ENCODE measurements at places on chromosomes 6 and 20.

DNA sequence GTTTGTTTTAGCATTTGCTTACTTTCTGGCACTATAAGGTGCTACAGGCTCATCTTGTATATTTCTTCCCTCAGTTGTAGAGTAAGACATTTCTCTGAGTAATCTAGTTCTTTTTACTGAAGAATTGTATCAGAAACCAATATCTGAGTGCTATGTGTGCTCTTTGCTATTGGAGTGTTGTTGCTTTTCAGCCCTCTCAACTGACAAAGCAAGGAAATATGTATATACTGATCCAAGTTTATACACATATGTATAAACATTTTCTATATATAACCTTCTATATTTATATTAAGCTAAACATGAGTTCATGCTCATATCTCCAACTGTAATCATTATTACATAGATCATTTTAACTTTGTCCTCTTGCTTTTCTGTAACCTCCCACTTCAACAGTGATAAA is 405.7 kb downstream of the RFPL4B start:
- no peak overlapping the region for H3K27ac ChIP-seq
- no peak for DNase-seq
- no peaks in the 10 kb centered on the region for H3K27me3 ChIP-seq
- no peaks in the 10 kb centered on the region for H3K4me1 ChIP-seq

DNA sequence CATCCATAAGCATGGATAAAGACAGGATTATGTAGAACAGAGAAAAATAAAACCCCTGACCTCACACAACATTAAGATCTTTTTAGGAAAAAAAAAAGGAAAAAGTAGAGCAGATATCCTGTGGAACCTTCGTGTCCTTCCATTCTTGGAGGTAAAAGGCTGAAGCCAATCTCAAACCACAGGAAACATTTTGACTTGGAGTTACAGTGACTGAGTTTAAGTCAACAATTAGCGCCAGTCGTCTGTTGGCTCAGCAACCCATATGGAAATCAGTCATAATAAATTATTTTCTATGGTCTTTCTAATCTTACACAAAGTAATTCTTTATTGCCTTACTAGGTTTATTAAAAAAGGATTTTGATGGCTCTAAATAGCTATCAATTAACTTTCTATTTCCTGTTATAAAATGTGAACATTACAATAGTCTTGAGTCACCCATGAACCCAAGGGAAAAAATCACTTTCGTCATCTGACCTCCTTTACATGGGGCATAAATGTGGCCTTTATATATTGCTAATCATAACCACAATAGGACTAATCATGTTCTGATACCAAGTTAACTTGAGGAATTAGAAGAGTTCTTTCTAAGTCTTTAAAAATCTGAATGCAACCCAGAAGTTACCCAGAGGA is 592.9 kb downstream of the TFAP2B start:
- H3K4me1 ChIP-seq: no peaks in the 10 kb centered on the region
- no peaks in the 10 kb centered on the region for H3K36me3 ChIP-seq
- H3K4me3 ChIP-seq: no peak overlapping the region
- no peaks in the 10 kb centered on the region for H3K27me3 ChIP-seq

- no peak overlapping the region for H3K27ac ChIP-seq
- no peak overlapping the region for H3K4me3 ChIP-seq
These were observed 312.9 kb downstream of the BTBD9 start for GRCh38 chr6:38326837-38327236.

DNA sequence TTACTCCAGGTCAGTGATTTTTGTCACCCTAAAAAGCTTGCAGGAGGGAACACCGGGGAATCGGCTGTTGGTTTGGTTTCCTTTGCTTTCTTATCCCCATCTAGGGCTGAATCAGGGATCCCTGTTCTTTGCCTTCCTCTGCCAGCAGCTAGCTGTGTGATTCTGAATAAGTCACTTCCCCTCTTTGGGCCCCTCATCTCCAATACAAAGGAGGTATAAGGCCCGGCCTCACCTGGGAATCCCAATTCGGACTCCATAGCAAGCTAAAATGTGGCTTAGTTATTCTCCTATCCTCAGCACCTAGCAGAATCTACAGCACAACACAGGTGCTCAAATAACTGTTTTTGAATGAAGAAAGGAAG is 18.5 kb upstream of the ARMC12 start:
- H3K27me3 ChIP-seq: no peaks in the 10 kb centered on the region
- no peak overlapping the region for H3K4me3 ChIP-seq
- H3K4me1 ChIP-seq: peaks cover 48% of the 10 kb centered on the region
- DNase-seq: no peak
- H3K27ac ChIP-seq: peak overlapping the region; percentile 75

DNA sequence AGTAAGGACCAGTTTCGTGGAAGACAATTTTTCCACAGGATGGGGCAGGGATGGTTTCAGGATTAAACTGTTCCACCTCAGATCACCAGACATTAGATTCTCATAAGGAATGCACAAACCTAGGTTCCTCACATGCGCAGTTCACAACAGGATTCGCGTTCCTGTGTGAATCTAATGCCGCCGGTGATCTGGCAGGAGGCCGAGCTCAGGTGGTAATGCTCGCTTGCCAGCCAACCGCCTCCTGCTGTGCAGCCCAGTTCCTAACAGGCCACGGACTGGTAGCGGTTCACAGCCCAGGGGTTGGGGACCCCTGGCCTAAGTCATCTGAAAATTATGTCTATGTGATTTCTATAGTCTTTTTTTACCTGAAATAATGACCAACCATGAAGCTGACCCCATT is 217.5 kb downstream of the TMEM200A start:
- no peak for DNase-seq
- H3K27ac ChIP-seq: no peak overlapping the region
- H3K36me3 ChIP-seq: no peaks in the 10 kb centered on the region
- no peaks in the 10 kb centered on the region for H3K4me1 ChIP-seq
- no peaks in the 10 kb centered on the region for H3K27me3 ChIP-seq

DNA sequence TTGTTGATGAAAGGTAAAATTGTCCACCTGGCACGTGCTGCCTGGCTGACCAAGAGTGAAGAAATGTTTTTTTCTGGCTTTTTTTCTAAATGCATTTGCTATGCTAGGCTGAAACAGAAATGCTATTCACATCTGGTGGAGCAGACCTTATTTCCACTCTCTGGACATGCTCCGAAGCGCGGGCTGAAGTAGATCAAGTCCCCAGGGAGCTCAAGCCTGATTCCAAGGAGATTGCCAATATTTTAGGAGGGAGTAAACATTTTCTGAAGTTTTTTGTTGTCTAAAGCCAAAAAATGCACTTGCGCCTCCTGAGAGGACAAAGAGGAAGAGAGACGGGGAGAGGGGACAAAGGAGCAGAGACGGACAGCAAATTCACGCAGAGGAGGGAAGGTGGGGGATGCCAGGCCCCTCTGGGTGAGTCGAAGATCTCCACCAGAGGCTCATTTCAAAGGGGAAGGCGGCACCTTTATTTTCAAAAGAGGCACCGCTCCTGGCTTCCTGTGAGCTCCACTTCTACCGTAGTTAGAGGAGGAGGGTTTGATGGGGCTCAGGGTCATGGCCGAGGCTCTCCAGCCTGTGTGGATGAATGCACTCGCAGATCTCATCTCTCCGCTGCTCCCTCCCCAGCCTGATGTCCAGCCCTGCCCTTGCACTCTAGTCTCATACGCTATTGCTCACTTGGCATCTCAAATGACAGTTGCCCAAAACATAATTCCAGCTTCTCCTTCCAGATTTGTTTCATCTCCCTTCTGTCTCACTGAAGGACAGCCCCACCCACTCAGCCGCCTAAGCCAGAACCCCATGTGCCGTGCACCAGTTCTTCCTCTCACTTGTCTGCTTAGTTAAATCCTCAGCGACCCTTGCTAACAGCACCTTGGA is 23.1 kb upstream of the SMOC2 start:
- no peaks in the 10 kb centered on the region for H3K36me3 ChIP-seq
- H3K4me1 ChIP-seq: peaks cover 28% of the 10 kb centered on the region
- no peak for DNase-seq
- peak overlapping the region; percentile 13 for H3K4me3 ChIP-seq
- no peak overlapping the region for H3K27ac ChIP-seq

DNA sequence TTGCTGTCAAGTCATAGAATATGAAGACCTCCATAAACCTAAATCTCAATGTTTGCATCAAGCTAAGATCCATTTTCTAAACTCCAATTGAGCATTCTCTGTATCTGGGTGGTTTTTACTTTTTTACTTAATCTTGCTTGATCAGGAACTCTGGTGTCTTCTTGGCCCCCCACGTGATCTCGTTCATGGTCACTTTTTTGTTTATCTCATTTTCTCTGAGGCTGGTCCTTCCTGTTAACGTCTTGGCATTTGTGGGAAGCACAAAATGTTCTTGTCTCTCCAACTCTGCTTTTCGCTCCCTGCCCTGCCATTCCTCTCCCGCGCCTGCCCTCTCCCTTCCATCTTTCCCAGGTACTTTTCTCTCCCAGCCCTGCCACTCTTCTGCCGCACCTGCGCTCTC is 14.0 kb upstream of the MAPRE1 start:
- no peak for DNase-seq
- no peak overlapping the region for H3K4me3 ChIP-seq
- H3K4me1 ChIP-seq: no peaks in the 10 kb centered on the region

DNA sequence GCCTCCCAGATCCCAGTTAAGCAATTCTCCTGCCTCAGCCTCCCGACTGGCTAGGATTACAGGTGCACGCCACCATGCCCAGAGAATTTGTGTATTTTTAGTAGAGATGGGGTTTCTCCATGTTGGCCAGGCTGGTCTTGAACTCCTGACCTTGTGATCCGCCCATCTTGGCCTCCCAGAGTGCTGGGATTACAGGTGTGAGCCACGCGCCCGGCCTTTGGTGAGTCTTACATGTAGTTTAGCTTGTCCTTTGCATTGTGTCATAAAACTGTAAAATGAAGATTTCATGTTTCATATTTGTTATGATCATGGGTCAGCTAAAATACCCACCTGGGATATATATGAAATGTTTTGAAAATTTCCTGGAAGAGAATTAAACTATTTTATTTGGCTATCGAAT is 183.5 kb downstream of the SASH1 start:
- no peak overlapping the region for H3K4me3 ChIP-seq
- peaks cover 23% of the 10 kb centered on the region for H3K36me3 ChIP-seq
- H3K27me3 ChIP-seq: no peaks in the 10 kb centered on the region

DNA sequence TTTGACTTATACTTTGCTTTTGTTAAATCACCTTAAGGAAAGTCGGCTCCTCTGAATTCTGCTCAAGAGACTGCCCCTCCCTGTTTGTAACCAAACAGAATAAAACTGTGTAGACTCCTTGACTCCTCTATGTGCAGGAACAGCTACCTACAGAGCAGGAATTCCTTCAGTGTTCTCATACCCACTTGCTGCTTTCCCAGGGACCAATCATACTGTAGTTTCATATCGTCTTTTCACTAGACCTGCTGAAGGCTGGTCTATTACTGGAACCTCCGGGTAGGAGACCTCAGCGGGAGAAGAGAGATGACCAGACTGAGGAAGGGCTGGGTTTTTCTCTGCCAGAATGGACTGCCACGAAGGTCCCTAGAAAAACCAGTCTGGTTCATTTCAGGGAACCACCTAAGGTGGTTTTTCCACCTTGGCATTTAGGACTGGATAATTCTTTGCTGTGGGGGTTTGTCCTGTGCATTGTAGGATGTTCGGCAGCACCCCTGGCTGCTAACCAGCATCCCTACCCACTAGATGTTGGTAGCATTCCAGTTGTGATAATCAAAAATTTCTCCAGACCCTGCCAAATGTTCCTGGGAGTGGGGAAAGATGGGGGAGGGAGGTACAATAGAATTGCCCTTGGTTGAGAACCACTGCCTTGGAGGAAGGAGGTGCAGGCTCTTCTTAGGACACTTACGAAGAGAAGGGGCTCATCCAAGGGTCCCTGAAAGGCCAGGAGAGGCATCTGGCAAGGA is 80.5 kb downstream of the DNAAF9 start:
- H3K36me3 ChIP-seq: peaks cover 93% of the 10 kb centered on the region
- H3K4me1 ChIP-seq: no peaks in the 10 kb centered on the region
- H3K27ac ChIP-seq: no peak overlapping the region
- no peak overlapping the region for H3K4me3 ChIP-seq

DNA sequence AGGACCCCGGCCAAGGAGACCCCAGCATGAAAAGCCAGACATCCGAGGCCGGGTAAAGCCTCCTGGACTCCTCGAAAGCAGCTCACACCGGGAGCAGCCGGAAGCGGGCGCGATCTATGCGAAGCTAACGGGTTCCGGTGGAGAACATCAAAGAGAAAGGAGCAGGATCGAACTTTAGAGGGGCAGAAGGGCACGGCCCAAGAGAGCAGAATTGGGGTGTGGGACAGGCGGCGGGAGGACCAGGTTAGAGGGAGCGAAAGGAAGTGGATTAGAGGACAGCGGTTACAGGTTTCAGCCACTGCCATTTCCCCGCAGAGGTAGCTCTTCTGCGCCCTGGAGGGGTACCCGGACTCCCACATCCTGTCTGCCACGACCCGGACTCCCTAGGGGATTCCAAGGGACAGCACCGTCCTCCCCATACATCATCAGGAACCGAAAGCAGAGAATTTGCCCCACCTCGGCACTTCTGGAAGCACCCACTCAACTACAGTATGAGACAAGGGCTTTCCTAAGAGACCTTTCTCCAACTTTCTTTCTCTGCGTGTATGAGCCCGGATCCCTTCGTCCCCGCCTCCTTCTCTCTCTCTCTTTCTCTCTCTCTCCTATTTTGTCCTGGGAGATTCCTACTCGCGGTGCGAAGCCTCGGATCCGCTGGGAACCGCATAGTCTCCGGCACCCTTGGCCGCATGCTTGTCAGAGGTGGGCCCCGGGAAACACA is 507 bp upstream of the VGLL2 start:
- H3K4me1 ChIP-seq: no peaks in the 10 kb centered on the region
- H3K27me3 ChIP-seq: peaks cover 81% of the 10 kb centered on the region
- H3K36me3 ChIP-seq: no peaks in the 10 kb centered on the region
- no peak overlapping the region for H3K27ac ChIP-seq

GRCh38 chr20:62117658-62118057 is 4.6 kb upstream of the LSM14B start:
- no peaks in the 10 kb centered on the region for H3K27me3 ChIP-seq
- H3K4me1 ChIP-seq: peaks cover 22% of the 10 kb centered on the region
- no peak overlapping the region for H3K27ac ChIP-seq
- H3K4me3 ChIP-seq: no peak overlapping the region

DNA sequence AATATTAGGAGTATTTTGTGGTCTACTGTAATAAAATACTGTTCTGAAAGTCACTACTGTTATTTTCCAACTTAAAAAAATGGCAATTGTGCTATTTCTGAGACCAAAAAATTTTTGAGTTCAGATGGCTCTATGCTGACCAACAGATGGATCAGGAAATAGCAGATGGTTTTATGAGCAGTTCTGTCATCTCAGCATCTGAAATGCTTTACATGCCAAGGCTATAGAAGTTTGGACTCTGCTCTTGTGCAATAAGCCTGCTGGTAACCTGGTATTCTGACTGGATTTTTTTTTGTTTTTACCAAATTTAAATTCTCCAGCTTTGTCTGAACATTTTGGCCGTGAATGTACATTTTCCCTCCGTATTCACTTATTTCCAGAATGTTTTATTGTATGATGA is 1127.5 kb downstream of the GRIK2 start:
- H3K4me1 ChIP-seq: no peaks in the 10 kb centered on the region
- H3K36me3 ChIP-seq: no peaks in the 10 kb centered on the region
- no peak overlapping the region for H3K27ac ChIP-seq
